ENCODE measurements at places on chromosomes 16 and 17.
A peak's percentile ranks its signal among the peaks of the same experiment; 100 is the strongest.

DNA sequence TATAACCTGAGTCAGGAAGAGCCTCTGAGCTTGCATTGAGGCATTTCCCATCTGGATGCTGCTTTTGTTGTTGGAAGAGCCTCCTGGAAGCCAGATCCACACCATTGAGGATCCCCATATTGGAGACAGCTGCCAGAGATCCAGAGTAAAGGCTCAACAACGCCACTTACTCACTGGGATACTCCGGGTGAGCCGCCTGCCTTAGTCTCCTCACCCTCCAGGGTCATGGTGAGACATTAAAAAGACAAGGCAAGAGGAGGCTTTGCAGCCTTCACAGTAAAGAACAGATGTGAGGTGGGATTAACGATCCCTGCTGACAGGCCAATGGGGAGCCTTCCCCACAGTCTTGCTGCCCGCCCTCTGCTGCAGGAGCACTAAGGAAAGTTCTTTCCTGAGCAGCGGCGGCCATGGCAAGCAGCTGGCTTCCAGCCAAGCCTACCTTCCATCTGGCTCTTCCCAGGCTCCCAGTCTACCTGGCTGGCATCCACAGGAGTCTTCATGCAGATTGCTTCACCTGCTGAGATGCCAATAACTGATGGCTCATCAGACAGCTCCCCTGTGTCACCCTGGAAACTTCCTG, 198.5 kb downstream of the CYLD start:
- DNase-seq: no peak

DNA sequence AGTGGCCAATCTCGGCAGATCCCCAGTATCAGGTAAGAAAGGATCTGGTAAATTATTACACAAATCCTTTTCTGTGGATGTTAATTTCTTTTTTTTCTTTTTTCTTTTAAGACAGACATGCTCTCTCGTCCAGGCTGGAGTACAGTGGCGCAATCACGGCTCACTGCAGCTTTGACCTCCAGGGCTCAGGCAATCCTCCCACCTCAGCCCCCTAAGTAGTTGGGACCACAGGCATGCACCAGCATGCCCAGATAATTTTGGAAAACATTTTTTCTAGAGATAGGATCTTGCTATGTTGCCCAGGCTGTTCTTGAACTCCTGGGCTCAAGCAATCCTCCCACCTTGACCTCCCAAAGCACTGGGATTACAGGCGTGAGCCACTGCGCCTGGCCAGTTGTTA, 54.0 kb downstream of the GAS7 start:
- DNase-seq: no peak

GRCh38 chr17:34254651-34255380, at the start of gene CCL2:
Gene CCL2, plus strand, starts transcription at chr17:34255285. Its CDS starts 65 bp downstream, at chr17:34255350.
- no peak for DNase-seq

- DNase-seq: no peak
Measured at GRCh38 chr17:7024402-7024785, 1.5 kb downstream of the BCL6B start.

- no peak for DNase-seq
Measured at GRCh38 chr16:12826559-12826958, 22.9 kb upstream of the CPPED1 start.

GRCh38 chr16:14074544-14074943, 3.4 kb downstream of the MRTFB start:
- no peak for DNase-seq

DNA sequence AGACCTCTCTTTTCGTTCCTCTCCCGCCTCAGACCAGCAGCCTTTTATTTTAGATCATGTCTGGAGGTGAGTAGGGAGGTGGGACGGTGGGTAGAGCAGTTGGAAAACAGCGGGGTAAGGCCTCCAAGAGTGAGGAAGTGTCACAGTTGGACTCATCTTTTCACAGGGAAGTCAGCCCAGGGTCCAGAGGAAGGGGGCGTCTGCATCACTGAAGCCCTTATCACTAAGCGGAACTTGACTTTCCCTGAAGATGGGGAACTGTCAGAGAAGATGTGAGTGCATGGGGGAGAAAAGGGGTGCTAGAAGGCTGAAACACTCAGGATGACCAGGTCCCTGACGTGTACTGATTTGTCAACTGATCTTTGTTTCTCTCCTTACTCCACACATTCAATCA, 461 bp downstream of the LRRC46 start:
- DNase-seq: no peak

DNA sequence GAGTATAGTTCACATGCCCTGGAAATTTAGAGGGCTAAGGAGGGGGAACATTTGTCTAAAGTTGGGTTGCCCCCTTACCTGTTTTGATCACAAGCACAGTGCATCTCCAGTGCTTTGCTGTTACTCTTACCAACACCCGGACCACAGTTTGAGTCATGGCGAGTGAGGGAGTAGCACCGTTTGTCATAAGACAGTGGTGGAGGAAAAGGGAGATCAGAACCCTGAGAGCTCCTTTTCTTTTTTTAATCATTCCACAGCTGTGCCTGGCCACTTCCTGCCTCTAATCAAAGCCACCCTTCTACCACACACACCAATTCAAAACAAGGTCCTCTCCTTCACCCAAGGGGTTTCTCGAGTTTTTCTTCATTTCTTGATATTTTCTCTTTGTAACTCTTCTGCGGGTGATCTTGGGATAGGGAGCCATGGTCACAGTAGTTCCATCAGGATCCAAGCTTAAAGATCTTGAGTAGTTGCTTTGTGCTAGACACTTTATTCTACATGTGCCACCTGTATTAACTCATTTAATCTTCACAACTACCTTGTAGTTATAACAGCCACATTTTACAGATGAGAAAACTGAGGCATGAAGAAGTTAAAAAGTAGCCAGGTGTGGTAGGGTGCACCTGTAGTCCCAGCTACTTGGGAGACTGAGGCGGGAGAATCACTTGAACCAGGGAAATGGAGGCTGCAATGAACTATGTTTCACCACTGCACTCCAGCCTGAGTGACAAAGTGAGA, 5.0 kb upstream of the MYL4 start:
- peak; percentile 27 for DNase-seq

GRCh38 chr17:67056746-67057490, 12.6 kb downstream of the CACNG1 start:
- DNase-seq: no peak

GRCh38 chr17:14038206-14038605, 31.1 kb upstream of the COX10 start:
- DNase-seq: no peak

DNA sequence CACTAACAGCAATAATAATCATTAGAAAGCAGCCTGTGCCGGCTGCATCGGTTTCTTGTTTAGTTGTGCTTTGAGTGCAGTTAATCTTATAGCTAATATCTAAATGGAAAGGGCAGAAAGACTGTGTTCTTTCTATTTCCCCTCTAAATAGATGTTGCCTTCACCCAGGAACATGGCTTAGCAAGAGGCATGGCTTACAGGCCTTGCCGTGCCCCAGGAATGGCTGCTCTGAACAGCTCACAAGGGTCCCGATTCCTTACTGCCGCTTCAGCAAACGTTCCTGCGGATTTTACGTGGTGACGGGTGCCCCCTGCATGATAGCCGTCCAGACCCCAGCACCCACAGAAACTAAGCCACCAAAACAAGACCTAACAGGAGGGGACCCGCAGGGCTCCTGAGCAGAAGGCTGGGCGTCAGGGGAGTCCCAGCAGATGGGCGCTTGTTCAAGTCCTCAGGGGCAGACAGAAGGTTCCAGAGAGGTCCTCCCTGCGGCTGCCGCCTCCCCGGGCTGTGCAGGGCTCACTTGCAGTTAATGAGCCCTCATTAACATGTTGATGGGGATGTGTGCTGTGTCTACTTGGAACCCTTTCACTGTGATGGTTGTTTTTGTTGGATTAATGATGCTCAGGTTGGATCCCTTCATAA, 52.5 kb upstream of the ENPP7 start:
- no peak for DNase-seq

DNA sequence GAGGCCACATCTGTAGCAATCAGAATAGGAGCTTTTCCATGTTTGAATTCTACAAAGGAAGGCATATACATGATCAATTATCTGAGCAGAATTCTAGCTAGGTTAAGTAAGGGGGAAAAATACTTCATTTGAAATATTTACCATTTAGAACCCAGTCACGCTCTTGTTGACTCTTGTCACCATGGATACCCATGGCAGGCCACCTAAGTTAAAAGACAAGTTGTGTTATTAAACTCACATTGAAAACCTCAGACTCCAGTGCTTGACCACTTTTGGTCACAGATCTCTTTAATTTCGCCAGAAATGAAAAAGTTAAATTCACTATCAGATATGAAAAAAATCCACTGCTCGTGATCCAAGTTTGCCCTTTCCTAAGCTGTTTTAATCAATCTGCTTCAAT, 4.1 kb downstream of the DDX5 start:
- no peak for DNase-seq

DNA sequence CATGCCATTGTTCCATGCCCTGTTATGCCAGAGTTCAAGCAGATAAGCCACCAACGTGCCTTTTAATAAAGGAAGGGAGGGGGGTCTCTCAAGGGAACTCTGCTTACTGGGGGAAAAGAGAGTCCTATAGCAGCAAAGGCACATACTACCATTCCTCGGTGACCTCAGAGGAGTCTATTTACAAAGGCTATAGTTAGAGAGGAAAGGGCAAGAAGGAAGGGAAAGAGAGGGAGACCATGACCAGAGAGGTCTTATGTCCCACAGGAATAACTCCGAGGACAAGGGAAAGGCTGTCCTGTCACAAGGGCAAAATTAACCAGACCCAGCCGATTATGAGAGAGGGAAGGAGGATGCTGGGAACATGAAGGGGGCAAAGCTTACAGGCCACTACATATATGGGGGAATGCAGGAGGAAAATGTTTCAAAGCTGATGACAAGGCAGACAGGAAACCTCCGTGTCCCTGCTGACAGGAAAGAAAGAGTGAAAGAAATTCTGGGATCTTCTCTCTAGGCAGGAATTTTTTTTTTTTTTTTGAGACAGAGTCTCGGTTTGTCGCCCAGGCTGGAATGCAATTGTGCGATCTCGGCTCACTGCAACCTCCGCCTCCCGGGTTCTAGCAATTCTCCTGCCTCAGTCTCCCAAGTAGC, 51.5 kb downstream of the HIC1 start:
- no peak for DNase-seq

GRCh38 chr17:45787044-45787443, 2.9 kb downstream of the CRHR1 start:
- no peak for DNase-seq

DNA sequence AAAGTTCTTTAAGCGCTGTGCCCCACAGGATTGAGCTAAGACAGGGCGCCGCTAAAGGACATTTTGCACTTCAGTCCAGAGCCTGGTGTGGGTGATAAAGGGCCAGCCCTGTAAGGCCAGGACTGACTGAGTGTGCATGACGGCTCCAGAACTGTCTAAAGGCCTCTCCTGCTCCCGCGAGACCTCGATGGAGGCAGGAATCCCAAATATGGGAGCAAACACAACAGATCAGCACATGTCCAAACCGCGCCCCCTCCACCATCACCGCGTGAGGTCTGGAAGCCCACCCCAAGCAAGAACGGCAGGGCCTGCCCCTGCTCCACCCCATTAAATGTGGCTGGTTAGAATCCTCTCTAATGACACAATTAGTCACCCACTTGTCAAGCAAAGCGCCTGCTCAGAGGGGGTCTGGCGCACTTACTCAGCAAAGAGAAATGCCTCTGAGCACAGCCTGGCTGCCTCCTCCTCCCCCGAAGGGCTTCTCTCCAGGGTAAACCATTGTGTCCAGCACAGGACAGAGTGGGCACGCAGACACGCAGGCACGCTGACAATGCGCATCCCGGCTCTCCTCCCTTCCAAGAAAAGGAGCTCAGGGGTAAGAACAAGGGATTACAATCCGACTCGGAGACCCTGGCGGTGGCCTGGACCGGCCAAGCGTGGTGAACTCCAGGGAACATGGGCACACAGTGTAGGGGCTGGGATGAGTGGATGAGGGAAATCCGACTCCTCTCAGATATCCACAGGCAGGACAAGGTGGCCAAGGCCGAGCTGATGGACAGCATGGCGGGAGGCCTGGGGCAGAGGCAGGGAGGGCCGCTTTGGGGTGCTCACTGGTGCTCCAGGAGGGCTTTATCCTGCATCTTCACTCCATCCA, 1.5 kb downstream of the MXRA7 start:
- DNase-seq: peak; percentile 92

GRCh38 chr17:4116516-4116915, 26.3 kb downstream of the ZZEF1 start:
- no peak for DNase-seq

DNA sequence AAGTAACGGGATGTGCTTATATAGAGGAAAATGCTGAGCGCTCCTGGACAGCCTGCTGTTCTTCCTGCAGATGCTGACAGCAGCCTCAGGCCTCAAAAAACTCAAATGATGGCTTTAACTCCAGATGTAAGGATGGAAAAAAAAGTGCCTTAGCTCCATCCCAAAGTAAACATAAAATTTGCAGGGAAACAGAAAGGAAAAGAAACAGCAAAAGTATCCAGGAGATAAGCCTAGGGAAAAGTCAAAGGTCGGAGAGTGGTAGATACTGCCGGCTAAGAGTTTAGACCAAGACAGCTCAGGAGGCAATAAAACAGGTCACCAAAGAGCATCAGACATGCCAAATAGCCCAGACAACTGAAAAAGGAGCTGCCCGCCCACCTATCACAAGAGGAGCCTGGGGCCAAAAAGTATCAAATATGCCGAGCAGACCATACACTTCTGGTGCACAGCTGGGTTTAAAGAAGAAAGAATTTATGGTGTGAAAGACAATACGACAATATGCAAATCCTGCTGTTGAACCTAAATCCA, 6.9 kb downstream of the KRT31 start:
- no peak for DNase-seq

GRCh38 chr16:23807028-23807427, 28.8 kb upstream of the PRKCB start:
- no peak for DNase-seq

DNA sequence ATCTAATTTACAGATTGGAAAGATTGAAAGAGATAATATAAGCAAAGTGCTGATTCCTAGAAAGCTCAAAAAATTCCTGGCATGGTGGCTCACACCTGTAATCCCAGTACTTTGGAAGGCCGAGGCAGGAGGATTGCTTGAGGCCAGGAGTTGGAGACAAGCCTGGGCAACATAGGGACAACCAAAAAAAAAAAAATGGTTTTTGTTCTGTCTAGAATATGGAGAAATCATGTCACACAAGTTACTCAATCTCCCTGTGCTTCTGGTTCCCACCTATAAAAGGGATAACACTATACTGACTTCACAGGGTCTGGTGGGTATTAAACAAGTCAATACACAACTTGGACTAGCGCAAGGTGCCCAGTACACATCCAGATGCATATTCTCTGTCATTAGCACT, 18.4 kb downstream of the ARHGAP17 start:
- DNase-seq: no peak

GRCh38 chr16:72824761-72825160, 223.2 kb downstream of the ZFHX3 start:
- DNase-seq: no peak

- DNase-seq: no peak
Measured at GRCh38 chr17:67879662-67880061, 54.4 kb downstream of the BPTF start.

- DNase-seq: peak; percentile 89
Measured at GRCh38 chr16:10181196-10182162, 749 bp downstream of the GRIN2A start.

All from urothelium cell line (cell line).